ENCODE measurements at places on chromosomes 2 and 18. TPM values are rescaled to one million over a fixed set of nuclear protein-coding genes. Genes with fewer than 3 reads are reported as not detected.

The CNGA3 gene
- total RNA-seq, result not detected

The FKBP1B gene
- 6.8 TPM for total RNA-seq

The FABP1 gene
- not detected for total RNA-seq

The REG1A gene
- not detected for total RNA-seq

The GNLY gene
- total RNA-seq, result not detected

The SAG gene
- total RNA-seq, result not detected

The IL1R1 gene
- 109 TPM for total RNA-seq

The RAD51AP2 gene
- total RNA-seq, result not detected

Measured in smooth muscle cell of the pulmonary artery (primary cell).